AG04450 (cell line): ENCODE measurements at places on chromosomes 2 and 18. TPM values are rescaled to one million over a fixed set of nuclear protein-coding genes. Genes with fewer than 3 reads are reported as not detected.

The AQP12B gene
- not detected in 2 replicates for polyA plus RNA-seq

The TRIB2 gene
- polyA plus RNA-seq = 12.2 and 13.0 TPM in 2 replicates

The INPP5D gene
- polyA plus RNA-seq = 0.43 and 0.84 TPM in 2 replicates

The MERTK gene
- 0.84 and 0.91 TPM in 2 replicates for polyA plus RNA-seq

The ANKRD12 gene
- polyA plus RNA-seq = 8.5 and 10.4 TPM in 2 replicates

The CCDC150 gene
- 1.3 and 1.5 TPM in 2 replicates for polyA plus RNA-seq

The ARL6IP6 gene
- 18.8 and 28.1 TPM in 2 replicates for polyA plus RNA-seq

The PTCD3 gene
- 71.8 and 90.2 TPM in 2 replicates for polyA plus RNA-seq

The TRABD2A gene
- 30.2 and 32.8 TPM in 2 replicates for polyA plus RNA-seq

The IL36B gene
- not detected in 2 replicates for polyA plus RNA-seq

DNA sequence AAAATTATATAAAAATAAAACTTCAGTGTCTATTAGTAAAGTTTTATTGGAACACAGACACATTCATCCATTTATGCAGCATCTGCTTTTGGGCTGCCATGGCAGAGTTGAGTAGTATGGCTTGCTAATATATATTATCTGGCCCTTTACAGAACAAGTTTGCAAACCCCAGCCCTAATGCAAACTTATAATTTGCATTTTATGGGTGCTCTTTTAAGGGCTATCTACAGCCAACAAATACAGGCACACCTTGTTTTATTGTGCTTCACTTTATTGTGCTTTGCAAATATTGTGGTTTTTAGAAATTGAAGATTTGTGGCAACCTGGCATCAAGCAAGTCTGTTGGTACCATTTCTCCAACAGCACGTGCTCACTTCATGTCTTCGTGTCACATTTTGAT lies 35.2 kb upstream of the DLX2 start:
- no peak for DNase-seq

GRCh38 chr2:29223851-29224692 lies 108.9 kb downstream of the CLIP4 start:
- peak; percentile 11 for DNase-seq

DNA sequence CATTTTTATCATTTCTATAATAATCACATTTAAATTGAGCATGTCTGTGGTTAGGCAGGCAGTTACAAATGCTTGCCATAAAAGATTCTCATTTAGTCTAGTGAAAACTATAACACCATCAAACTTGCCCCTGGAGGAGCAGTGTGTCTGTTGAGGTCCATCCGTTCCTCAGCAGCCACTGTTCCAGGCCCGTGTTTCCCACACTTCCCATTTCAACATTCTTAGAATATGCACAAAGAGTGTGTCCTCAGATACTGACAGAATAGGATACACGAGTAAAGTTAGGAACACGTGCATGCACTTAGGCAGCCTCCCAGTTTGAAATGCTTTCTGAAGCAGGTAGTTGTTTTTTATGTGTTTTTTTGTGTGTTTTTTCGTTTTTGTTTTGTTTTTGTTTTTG lies 39.9 kb downstream of the NCK2 start:
- no peak for DNase-seq

DNA sequence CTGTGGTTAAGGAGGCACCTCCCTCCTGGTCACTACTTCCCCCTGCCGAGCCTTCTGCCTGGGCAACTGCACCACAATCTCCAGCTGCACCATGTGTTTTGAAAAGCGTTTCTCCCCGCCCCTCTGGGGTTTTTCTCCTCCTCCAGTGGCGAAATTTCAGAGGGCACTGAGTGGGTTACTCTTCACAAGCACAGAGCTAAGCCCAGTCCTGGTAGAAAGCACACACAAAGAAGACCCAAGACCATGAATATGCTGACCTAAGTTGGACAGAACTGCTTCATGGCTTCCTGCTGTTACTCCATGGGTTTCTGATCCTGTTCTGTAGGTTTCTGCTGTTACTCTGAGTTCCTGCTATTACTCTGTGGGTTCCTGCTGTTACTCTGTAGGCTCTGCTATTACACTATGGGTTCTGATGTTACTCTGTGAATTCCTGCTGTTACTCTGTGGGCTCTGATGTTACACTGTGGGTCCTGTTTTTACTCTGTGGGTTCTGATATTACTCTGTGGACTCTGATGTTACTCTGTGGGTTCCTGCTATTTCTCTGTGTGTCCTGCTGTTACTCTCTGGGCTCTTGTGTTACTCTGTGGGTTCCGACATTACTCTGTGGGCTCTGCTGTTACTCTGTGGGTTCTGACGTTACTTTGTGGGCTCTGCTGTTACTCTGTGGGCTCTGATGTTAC lies 216.6 kb downstream of the RTP5 start:
- DNase-seq = no peak

- no peak for DNase-seq
Measured at GRCh38 chr2:43927442-43927841, 68.3 kb downstream of the LRPPRC start.

GRCh38 chr2:88818381-88818780 lies 126.9 kb downstream of the RPIA start:
- DNase-seq = no peak

GRCh38 chr2:105287692-105288091 lies 41.8 kb downstream of the TGFBRAP1 start:
- no peak for DNase-seq

GRCh38 chr18:56240405-56240804 lies 398.0 kb downstream of the TXNL1 start:
- peak; percentile 92 for DNase-seq

DNA sequence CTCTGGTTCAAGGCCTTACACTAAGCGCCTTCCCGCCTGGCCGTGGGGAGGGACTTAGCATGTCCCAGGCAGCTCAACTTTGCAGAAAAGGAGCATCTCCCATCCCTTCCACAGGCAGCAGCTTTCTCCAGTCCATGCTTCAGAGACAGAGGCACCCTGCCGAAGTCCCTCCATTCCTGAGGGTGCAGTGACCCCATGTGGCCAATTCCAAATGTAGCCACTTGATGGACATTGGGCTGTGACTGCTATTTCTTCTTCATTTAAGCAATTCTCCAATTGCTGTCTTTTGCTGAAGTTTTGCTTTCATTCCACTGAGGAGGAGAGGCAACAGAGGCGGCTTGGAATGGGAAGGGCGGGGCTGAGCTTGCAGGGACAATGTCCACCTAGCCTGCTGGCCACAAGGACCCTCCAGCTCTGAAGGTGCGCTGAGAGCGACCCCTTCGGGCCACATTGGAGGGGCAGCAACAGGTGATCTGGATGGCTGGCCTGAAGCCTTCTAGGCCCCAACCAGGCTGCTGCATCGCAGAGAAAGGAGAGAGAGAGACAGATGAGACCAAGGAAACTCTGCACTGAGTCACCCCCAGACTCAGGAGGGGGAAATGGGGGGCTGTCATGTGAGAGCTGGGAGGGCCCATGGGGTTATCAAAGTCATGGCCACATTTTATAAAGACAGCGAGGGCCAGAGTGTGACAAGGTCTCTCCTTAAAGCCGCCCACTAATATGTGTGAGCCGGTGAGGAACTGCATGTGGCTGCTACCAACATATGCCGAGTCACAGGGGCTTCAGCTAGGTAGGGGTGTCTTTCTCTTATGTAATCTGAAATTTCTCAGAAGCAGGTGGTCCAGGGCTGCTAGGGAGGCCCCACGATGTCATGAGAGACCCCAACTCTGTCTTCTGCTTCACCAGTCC lies 61.3 kb downstream of the LONRF2 start:
- DNase-seq = peak; percentile 73

GRCh38 chr18:21739604-21740537 lies 721 bp upstream of the MIB1 start:
- DNase-seq = no peak

- no peak for DNase-seq
Measured at GRCh38 chr2:212677466-212677865, 138.9 kb upstream of the ERBB4 start.

- no peak for DNase-seq
Measured at GRCh38 chr18:840023-840408, 28.0 kb upstream of the YES1 start.

DNA sequence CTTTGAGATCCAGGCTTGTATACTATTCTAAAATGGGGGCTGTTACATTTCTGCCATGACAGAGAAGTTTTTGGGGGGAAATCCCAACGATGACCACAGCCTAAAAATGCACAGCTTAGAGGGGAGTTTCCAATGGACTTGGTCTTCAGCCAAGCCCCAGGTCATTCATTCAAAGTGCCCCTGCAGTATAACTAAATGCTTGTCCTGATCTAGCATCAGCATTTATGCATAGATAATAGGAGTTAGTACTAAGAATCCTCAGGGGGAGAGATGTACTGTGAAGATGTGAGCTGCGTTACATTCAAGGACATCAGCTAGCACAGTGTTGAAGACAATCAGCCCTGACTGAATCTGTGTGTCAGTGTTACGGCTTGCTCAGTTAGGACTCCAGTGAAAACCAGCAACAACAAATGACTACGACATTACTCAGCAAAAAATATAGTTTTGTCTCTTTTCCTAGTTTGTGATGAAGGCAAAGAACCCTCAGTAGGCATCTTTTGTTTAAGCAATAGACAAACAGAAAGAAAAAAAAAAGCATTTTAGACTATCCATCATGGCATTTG lies 160.9 kb downstream of the ZEB2 start:
- DNase-seq = no peak

GRCh38 chr2:71277536-71278103 lies 50.7 kb upstream of the PAIP2B start:
- no peak for DNase-seq

DNA sequence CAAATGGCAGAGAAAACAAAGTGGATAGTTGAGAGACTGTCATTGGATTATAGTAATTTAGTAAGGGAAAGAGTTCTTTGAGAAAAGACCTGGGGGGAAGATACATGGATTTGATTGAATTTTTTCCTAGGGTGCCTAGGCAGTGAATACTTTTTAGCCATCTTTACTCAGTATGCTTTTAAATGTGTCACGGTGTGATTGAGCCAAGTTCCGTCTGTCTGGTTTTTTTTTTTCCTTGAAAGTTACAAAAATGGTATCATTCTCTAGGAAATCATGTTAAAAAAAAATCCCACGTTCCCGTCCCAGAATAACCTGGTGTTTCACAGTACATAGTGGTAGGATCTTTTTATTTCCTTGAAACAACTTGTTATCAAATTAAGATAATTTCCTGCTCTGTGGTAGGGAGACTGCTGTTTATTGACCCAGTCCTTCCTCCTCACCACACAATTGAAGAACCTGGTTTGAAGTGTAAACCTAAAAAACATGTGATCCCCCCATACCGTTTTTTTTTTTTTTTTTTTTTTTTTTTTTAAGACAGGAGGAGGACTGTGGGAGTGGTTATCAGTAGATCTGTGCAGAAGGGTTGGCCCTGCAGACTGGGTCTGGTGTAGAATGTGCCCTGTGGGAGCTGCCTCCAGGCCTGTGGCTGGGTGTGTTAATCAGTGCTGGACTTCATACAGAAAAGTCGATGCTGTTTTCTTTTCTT lies 55.1 kb downstream of the DGKD start:
- DNase-seq = no peak

GRCh38 chr2:189521699-189522434 lies 58.7 kb downstream of the SLC40A1 start:
- peak; percentile 23 for DNase-seq
